ENCODE measurements at places on chromosomes 4 and X. TPM values are rescaled to one million over a fixed set of nuclear protein-coding genes. Genes with fewer than 3 reads are reported as not detected.

TBC1D8B gene
- total RNA-seq, result 2.9 TPM

GRCh38 chr4:158122501-158122900 is 50.3 kb downstream of the GASK1B start:
- DNase-seq, result no peak

DNA sequence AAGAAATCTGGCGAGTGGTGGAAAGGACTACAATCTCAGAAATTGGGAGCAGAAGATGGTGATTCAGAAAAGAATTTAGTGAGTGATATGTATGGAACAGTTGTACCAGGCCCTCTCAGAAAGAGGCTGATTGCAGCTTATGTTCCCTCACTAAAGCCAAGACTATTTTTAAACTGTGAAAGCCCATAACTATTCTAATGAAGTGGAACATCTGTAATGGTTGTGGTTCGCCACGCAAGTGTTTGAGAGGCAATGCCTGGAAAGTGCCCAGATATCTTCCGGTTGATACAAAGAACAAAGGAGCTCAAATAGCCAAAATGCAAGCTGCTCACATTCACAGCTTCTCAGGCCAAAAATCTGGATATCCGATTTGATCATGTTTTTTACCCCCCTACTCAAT is 1250.7 kb downstream of the RAPGEF2 start:
- no peak for DNase-seq

DNA sequence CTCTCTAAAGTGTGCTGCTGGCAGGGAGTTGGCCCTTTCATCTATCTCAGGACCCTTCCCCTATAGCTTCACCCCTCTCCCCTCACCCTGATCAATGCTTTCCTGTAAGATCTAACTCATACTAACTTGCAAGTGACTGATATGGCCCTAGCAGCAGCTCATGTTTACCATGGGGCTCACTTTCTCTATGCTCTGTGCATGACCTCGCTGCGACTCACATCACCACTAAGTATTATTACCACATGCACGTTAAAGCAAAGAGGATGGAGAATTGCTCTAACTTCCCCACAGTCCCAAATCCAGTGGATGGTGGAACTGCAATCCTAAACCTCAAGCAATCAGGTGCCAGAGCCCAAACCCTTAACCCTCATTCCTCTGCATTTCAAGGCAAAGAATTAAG is 626.6 kb downstream of the MID1IP1 start:
- DNase-seq, result no peak

FBXW7 gene
- total RNA-seq, result 138 TPM

IQCM gene
- not detected for total RNA-seq

- no peak for DNase-seq
Measured at GRCh38 chr4:55524844-55525571, 21.7 kb downstream of the CLOCK start.

- DNase-seq, result no peak
Measured at GRCh38 chrX:100654261-100654660, 10.3 kb downstream of the SRPX2 start.

ASB12 gene
- not detected for total RNA-seq

MID2 gene
- 18.6 TPM for total RNA-seq

DNA sequence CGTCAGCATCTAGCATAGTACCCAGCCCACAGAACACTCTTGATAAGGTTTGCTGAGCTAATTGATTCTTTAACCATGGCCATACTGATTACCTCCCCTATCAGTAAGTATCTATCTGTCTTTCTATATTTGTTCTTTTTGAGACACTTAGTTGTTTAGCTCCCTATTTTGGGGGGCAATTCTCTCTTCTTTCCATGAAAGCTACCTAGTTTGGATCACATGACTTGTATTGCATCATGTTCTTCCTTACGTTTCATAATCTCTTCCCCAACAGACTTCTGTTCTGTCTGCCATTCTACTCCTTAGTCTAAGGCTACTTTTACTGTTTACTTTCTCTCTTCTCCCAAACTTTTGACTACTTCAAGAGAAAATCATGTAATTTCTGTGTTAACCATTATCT is 39.0 kb downstream of the TBC1D19 start:
- DNase-seq, result no peak

STOX2 gene
- total RNA-seq, result not detected

- DNase-seq, result no peak
Measured at GRCh38 chrX:65532016-65532415, 2.6 kb downstream of the LAS1L start.

- DNase-seq, result no peak
Measured at GRCh38 chr4:59127743-59128142, 2017.6 kb upstream of the IGFBP7 start.

GRCh38 chrX:40938423-40938822 is 146.8 kb upstream of the USP9X start:
- DNase-seq, result no peak

DNA sequence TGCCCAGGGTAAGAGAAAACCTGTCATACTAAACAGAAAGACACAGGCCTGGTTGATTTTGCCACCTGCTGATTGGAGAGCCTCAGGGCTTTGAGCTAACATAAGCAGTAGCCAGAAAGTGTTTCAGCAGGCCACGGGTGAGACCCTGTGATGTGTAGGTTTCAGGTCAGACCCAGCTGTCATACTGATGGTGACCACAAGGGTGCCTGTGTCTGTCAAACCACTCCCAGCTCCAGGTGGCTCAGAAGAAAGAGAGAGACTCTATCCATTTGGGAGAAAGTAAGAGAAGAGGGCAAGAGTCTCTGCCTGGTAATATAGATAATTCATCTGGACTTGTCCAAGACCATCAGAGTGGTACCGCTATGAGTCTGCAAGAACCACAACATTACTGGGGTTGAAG is 72.8 kb upstream of the NLRP2B start:
- DNase-seq, result no peak

FGF5 gene
- total RNA-seq, result 0.06 TPM

DNA sequence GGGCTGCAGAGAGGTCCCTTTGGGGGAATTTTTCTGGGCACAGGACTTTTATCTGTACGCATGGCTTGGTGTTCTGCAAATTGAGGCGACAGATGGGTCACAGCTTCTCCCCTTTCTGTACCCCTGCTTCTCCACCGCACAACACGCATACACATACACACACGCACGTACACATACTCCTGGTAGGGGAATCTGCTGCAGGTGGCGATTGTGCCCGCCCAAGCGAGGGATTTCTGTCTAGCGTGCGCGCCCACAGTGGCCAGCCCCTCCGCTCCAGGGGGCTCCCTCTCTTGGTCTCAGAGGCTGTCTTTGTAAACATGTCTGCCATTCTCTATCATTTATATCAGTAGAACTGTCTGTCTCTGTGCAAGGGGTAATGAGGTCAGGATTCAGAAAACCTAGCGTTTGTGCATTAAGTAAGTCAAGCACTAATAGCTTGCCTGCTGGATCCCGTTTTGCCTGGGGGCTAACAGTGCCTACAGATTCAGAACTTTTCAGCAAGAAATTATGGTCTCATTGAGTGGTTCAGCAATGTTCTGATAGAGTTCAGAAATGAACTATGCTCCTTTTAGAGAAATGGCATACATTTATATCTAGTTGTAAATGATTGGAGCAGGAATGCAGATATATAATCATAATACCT is 2.2 kb downstream of the GRID2 start:
- DNase-seq, result no peak

DNA sequence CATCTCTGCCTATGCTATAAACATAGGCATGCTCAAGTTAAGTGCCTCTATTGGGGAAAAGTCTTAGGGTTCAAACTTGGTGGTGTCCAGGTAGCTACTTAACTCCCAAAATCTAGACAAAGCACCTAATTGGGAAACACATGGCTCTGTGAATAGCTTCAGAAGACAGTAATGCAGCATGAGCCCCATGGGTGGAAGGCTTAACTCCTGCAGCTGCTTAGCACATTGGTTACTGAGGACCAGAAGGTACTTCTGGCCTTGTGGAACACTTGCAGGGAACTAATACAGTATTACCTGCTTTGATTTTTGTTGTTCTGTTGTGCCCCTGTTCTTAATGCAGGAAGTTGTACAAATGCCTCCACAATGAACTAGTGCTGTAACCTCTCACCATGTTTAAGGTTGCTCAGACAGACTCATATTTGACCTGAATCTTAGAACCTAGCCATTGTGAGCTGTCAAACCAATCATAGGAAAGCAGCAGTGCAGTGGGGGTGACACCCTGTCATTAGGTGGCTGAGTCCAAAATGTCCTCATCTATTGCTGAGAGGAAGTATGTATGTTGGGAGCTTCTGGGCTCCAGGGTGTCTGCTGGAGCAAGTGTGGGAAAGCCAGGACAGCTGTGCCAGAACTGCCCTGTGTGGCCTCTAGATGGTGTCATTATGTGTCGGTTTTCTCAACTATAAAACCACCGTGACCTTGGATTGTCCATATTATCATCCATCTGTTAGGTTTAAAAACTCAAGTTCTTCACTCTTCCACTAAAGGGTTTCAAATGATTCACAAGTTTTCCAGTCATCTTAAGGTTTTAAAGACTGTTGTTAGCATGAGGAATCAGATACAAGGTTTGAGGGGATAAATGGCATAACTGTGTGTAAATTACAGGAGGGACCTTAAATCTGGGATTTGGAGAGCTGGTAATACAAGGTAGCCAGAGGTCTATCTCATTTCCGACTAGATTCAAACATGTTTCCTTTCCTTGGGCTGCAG is 69.9 kb upstream of the WDR1 start:
- no peak for DNase-seq

RIPPLY1 gene
- not detected for total RNA-seq

GRCh38 chr4:24244663-24245490 is 339.5 kb downstream of the DHX15 start:
- DNase-seq, result no peak

- no peak for DNase-seq
Measured at GRCh38 chr4:65825116-65825753, 154.9 kb upstream of the EPHA5 start.

DNA sequence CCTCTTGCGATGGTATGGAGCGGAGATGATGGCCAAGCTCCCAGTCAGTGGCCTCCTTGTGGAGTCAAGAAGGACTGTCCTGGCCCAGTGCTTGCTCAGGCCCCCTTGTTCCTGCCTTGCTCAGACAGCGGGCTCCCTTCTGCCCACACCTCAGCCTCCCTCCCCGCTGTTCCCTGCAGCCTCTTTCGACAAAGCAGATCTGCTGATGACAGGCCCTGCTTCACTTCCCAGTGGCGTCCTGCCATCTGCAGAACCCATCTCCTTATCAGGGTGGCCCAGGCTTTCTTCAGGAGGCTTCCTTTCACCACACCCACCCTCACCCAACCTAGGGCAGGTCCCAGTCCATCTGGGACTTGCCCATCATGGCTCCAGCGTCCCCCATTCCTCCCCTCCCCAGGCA is 80.0 kb downstream of the CLDN34 start:
- DNase-seq, result no peak

DNA sequence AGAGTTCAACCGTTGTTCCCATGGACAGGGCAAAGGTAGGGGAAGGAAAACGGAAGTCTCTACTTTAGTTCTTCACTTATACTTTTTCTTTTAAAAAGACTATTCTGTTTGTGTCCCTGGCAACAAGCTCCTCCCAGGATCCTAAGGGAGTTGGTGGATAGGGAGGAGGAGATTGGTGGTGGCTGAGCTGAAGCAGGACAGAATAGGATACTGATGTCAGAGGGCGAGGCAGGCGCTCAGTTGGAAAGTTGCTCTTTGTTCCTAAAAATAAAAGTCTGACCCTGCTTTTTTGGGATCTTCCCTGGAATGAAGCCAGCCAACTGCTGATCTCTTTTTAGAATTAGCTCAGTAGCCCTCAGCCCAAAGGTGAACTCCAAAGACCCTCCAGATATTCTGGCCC is 104.7 kb downstream of the MGST2 start:
- DNase-seq, result no peak

FAM9B gene
- not detected for total RNA-seq

TCEAL2 gene
- 2.1 TPM for total RNA-seq

- no peak for DNase-seq
Measured at GRCh38 chrX:2829469-2830246, 928 bp downstream of the GYG2 start.

BDH2 gene
- 20.5 TPM for total RNA-seq

DNA sequence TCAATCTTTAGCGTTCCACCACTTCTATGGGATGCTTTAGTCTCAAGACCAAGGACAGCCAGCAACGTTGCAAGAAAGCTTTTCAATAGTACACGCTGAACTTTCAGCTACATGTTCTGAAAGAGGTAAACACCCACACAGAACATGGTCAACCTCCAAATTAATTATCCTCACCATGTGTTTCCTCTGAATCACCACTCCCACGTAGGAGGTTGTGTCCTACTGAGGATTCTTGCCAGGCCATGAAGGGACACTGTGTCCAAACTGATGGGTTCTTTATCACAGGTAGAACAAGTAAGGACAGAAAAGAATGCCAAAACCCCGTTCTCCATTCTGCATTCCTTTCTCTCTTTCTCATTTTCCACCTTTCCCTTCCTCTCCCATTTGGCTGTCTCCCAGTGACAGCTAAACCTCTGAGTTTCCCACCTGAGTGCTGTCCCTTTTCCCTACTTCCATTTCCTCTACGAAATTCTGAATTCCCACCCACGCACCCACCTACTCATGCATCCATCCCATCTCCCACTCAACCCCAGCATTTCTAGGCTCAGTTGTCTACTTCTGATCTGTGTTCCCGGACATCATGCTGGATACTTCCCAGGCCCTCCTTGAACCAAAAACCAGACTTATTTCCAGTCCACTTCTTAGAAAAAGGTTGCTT is 29.0 kb upstream of the GPM6B start:
- no peak for DNase-seq

DNA sequence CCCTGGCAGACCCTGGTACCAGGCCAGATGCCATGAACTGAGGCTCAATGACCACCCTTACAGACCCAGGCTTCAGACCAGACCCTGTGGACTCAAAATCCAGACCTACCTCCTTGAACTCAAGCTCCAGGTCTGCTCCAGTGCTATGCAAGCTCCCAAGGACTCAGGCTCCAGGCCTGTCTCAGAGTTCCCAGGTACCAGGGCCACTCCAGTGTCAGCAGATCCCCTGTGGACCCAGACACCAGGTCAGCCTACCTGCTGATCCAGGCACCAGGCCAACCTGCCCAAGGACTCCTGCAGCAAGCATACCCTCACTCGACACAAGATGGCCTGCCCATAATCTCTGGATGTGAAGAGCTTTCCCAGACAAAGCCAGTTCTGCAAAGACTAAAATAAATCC is 44.7 kb upstream of the MAGED4 start:
- no peak for DNase-seq

DNA sequence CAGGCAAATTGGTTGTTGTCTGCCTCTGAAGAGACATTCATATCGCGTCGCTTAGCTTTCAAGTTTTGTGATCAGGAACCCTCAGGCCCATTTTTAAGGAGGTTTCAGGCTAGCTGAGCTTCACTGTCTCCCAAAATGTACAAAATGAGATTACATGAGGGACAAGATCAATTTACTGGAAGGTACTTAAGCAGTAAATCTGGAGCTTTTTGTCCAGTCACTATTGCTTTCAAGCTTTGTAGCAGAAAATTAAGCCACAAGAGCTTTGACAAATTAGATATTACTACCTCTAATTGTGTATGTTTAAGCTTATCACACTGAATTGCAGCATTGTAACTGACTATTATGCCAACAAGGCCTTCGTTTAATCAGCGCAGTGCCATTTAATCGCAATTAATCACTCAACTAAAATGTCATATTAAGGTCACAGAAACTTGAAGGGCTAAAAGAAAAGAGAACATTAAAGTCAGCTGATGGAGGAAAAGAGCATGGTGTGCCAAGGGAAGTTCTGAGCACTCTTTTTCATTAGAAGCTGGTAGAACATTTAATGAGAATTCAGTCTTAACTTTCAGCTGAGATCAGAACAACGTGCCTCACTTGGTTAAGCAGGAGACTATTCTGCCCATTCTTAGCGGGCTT is 353.0 kb downstream of the FBXO8 start:
- no peak for DNase-seq
